ENCODE measurements at places on chromosomes 12 and 14.

GRCh38 chr12:104974626-104975290, 11.4 kb upstream of the NOPCHAP1 start:
- no peak for DNase-seq

DNA sequence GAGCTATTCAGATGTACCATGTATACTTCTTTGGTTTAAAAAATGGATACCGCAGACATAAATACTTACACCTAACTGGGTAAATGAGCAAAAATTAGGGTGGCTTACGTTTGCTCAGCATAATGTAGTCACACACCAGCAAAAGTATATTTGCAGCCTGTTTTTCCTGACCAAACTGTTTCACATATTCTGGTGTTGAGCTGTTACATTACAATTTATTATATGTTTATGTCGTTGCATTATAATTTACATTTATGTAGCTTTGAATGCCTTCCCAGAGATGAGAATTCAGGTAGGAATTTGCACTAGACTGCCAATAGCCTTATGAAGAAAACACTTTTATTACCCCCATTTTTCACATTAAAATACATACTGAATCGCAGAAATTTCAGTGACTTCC, 183.3 kb downstream of the PTPRO start:
- DNase-seq = no peak

DNA sequence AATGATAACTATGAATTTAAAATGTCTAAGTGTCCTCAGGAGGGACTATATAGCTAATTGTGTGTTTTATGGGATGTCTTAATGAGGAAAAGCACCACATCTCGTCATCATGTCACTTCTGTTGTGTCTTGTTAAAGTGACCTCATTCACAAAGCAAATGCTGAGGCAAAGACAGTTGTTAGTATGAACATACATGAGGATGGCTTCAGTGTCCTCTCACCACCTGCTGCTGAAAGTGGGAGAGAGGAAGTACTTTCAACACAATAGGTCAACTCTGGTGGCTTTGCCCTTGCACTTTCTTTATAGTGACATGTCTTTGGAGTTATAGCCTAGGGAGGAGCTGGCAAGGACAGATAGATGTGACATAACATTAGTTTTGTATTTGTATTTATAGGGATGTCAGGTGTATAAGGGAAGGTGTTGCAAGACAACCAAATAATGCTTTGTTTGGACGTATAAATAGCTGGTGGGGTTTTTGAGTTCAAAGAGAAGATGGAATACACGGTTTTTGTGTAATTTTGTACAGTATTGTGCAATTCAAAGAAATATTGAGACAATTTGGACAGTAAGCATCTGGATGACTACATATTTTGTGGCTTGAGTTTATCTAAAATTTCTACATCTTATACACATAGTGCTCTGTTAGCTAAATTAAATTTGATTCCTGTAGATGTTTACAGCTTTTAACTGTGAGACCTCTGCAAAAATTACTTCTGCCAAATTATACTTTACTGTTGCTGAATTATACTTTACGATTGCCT, 131.7 kb upstream of the ATP2B1 start:
- DNase-seq = no peak

DNA sequence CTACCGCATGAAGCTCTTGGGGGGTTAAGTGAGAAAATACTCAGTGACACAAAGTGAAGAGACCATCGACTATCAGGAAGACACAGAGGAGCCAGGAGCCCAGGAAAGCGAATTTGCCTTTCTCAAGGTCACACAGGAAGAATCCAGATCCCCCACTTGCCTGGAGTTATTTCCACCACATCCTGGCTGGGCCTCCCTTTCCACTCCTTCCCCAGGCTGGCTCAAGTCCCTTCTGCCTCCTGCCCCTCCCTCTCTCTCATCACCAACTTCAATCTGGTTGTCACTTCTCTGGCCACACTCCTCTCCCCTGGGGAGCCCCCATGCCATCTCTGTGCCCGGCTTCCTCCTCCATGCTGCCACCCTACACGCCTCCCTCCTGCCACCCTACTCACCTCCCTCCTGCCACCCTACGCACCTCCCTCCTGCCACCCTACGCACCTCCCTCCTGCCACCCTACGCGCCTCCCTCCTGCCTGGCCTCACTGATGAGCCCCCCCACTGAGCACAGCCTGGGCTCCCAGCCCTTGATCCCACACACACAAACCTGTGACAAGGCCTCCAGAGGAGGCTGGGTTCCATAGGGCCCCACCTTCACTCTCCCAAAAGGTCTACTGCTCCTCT, 6.3 kb downstream of the SCNN1A start:
- no peak for DNase-seq

DNA sequence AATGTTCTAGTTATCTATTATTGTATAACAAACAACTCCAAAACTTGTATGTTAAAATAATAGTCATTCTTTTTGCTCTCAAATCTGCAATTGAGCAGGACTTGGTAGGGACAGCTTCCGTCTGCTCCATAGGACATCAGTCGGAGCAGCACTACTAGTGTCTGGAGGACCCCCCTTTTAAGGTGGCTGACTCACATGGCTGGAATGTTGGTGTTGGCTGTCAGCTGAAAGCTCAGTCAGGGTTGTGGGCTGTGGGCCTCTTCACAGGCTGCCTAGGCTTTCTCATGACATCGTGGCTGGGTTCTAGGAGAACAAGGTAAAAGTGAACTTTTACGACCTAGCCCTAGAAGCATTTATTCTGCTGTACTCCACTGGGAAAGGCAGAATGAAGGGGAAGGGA, 160.6 kb downstream of the ANO4 start:
- no peak for DNase-seq

DNA sequence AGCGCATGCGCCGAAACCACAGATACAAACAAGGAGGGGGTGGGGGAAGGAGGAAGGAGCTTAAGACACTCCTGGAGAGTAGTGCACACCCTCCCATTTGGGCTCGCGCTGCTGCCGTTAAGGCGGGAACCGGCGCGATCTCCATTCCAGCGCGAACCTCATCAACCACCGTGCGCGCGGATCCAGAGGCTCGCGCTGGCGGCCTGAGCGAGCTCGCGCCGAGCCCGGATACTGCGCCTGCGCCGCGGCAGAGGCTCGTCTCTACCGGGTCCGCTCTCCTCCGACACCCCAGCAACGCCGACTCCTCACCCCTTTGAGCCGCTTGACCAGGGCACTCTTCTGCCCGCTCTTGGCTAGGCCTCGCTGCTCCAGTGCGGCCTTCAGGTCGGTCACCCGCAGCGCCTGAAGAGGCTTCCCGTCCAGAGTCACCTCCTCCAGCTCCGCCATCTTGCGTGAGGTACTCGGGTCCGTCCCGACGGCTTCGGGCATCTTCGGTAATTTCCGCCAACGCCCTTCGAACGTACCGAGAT, at the start of gene ACIN1:
Gene ACIN1, minus strand, starts transcription at position 471 of the 530 bp plus-strand sequence. Its CDS starts 24 bp downstream, at position 447.
- DNase-seq = no peak

- no peak for DNase-seq
These were observed 107.6 kb downstream of the RFLNA start for GRCh38 chr12:124402248-124403066.

GRCh38 chr12:119225454-119225853, 46.7 kb downstream of the HSPB8 start:
- no peak for DNase-seq

- no peak for DNase-seq
These were observed 242.5 kb upstream of the ATP2B1 start for GRCh38 chr12:89951050-89951693.

DNA sequence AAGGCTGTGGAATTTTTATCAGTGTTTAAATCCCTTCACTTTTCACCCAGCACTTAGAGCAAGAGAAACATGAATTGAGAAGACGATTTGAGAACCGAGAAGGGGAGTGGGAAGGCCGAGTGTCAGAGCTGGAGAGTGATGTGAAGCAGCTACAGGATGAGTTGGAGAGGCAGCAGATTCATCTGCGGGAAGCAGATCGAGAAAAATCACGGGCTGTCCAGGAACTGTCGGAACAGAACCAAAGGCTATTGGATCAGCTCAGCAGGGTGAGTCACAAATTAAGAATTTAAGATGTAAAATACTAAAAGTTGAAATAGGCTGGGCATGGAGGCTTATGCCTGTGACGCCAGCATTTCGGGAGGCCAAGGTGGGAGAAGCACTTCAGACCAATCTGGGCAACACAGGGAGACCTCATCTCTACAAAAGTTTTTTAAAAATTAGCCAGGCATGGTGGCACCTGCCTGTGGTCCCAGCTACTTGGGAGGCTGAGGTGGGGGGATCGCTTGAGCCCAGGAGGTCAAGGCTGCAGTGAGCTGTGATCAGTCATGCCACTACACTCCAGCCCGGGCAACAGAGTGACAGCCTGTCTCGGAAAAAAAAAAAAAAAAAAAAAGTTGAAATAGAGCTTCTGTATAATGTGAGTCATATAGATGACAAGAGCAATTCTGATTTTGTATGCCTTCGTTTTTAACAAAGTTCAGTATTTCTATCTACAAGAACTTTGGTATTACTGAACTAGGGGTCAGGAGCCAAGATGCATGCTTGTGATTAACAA, 9.6 kb downstream of the BICDL1 start:
- DNase-seq = no peak

GRCh38 chr14:21120686-21121085, 19.8 kb downstream of the TMEM253 start:
- DNase-seq = no peak

GRCh38 chr14:22651586-22651985, 7.4 kb upstream of the OR6J1 start:
- no peak for DNase-seq

DNA sequence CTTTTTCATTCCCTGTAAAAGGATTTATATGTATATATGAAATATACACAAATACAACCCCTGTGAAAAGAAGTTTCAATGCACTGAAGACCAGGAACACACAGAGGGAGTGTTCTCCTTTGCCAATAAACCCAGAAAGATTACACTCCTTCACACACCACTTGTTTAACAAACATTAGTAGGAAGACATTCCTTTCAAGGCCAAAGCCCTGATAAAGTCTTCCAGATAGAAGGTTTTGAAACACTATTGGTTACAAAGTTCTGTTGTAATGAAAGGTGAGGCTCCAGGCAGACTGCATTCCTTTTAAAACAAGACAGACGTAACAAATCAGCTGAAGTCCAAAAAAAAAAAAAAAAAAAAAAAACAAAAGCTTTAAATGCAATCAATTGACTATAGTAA, 81.0 kb downstream of the PTPN21 start:
- no peak for DNase-seq

DNA sequence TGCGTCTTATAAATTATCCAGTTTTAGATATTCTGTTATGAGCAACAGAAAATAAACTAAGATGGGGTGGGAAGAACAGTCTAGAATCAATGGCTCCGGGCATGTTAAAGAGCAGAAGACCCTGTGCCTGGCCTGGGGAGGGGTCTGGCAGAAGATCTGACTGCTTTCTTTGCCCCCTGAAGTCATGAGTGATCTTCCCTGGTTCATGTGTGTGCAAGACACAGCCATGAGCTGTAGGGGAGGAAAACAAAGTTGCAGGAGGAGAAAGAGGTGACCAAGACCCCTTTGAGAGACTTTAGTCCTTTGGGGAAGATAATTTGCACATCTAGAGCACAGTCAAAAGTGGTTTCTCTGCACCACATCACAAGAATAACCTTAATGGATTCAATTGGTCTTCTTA, 4.8 kb downstream of the LACRT start:
- DNase-seq = no peak

DNA sequence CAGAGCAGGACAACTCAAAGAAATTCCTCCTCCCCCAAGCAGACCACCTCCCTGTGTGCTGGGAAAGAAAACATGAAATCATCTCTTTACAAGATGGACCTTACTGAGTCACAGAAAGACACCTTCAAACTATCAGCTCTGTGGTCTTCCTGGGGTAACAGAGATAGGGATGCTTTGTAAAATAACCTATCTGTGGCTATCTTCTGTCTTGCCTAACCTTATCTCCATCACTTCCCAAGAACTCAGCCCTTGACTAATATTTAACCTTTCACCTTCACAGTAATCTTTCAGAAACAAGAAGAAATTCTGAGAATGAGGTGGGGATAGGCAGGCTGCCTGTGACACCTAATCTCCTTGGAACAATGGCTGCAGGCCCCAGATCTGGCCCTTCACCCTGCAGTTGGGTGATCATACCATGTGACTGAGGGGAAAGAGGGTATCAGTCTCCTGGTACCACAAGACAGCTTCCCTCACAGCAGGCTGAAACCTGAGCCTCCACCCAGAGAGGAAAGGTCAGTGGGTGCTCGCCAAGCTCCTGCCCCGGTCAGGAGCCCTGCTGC, 27.4 kb upstream of the CEBPE start:
- no peak for DNase-seq

GRCh38 chr12:109967383-109968031, 28.7 kb downstream of the GIT2 start:
- no peak for DNase-seq

DNA sequence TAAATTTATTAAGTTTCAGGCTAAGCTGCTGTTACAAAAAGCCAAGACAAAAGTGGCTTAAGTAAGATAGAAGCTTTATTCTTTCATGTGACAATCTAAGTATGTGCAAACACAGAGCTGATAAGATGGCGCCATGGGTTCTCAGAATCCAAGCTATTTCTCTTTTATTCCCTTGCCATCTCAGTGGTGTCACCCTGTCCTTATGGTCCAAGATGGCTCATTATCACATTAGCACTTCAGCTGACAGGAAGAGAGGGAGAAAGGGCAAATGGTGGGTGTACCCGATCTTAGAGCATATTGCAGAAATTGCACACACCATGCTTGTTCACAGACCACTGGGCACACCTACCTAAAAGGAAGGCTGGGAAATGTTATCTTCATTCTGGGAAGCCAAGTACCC, 211.7 kb downstream of the TMTC2 start:
- DNase-seq = no peak

GRCh38 chr12:127401005-127401404, 866.0 kb upstream of the TMEM132C start:
- no peak for DNase-seq

DNA sequence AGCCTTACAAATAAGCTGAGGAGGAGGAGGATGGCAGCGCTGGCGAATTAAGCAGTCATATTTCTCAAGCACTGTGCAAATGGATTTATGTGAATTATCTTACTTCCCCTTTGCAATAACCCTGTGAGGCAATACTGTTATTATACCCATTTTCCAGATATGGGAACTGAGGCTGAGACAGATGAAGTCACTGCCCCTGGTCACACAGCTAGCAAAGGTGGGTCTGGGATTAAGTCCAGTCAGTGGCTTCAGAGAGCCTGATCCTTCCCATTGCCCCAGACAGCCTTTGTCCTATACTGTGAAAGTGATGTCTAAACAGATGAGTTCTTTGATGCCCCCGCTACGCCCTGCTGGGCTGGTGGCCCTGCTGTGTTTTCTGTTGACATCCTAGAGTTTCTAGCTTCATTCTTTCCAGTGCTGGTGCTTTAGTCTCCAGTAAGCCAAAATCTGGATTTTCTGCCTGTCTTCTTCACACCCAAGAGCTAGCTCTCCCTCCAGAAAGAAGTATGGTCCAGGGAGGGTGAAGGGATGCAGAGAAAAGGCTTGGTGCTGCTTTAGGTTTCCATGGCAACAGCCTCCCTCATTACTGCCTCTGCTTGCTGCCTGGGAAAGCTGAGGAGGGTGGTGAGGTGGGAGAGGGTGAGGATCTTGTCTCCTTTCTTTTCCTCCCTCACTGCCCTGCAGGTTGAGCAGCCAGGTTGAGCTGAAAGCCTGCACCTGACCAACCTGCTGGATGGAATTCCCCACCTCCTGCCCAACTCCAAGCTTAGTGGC, 30.7 kb downstream of the TMEM63C start:
- DNase-seq = no peak

Measured in right forelimb (tissue), 1 donor.